Epithelial cell of proximal tubule (primary cell): ENCODE measurements at places on chromosomes 13 and 19.

DNA sequence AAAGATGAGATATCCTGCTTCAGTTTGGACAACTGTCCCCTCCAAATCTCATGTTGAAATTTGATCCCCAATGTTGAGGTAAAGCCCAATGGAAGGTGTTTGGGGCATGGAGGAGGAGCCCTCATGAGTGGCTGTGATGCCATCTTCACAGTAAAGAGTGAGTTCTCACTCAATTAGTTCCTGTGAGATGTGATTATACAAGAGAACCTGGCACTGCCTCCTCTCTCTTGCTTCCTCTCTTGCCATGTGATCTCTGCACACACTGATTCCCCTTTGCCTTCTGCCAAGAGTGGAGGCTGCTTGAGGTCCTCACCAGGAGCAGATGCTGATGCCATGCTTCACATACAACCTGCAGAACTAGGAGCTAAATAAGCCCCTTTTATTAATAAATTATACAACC lies 86.9 kb downstream of the HSPH1 start:
- no peak for DNase-seq

GRCh38 chr13:112636401-112636975 lies 48.5 kb upstream of the TUBGCP3 start:
- DNase-seq, result no peak

GRCh38 chr19:52331757-52332156 lies 4.3 kb upstream of the ZNF610 start:
- no peak for DNase-seq

GRCh38 chr19:8144273-8144995 lies 5.0 kb downstream of the FBN3 start:
- no peak for DNase-seq

DNA sequence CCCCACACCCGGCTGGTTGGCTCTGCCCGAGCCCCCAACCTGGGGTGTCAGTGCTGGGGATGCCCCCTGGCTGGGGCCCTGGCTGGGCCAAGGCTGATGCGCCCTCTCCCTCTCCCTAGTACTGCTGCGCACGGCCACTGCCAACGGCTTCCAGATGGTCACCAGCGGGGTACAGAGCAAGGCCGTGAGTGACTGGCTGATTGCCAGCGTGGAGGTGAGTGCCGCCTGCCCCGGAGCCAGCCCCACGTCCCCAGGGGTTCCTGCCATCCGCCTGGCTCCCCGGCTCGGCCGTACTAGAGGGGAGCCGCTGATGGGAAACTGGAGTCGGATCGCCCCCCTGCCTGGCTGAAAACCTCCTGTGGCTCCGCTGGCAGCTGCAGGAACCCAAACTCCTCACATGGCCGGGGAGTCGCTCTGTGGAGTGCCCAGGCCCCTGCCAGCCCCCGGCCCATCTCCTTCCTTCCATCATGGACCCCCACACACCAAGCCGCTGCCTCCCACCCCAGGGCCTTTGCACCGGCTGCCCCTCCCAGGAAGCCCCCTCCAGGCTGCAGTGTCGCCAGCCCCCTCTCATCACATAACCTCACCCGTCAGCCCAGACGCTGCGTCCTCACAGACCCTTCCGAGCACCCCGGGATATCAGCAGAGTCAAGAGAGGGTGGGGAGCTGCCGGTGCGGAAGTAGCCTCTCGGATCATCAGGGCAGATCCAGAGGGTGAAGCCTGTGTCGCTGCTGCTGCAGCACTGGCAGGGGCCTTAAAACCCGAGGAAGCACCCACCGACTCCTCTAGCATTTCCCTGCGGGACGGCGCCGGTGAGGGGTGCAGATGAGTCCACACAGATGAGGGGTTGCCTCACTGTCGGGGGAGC lies 10.6 kb downstream of the NCLN start:
- no peak for DNase-seq

- DNase-seq, result no peak
Observed at GRCh38 chr13:22915442-22916082, 265.2 kb upstream of the SGCG start.

GRCh38 chr19:19691683-19692082 lies 23.0 kb downstream of the ZNF101 start:
- DNase-seq, result no peak

DNA sequence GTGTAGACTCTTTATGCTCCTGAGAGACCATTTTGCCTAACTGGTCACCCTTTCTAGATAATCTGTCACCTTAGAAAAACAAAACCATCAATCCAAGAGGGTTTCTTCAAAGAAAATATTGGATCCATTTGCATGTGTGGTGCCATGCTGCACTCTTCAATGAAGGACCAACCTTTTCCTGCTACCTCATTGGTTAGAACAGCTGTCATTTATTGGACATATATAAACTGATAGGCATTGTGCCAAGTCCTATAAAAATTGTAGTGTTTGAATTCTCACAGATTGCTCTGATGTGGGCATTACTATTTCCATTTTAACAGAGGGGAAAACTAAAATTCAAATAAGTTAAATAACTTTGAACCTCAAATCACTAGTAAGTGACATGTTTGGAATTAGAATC lies 333.2 kb downstream of the MYO16 start:
- no peak for DNase-seq

- DNase-seq, result no peak
Observed at GRCh38 chr19:46745521-46746280, at the start of gene FKRP. FKRP (plus strand) TSS chr19:46746057; CDS start chr19:46755451, 9,394 bp downstream.

DNA sequence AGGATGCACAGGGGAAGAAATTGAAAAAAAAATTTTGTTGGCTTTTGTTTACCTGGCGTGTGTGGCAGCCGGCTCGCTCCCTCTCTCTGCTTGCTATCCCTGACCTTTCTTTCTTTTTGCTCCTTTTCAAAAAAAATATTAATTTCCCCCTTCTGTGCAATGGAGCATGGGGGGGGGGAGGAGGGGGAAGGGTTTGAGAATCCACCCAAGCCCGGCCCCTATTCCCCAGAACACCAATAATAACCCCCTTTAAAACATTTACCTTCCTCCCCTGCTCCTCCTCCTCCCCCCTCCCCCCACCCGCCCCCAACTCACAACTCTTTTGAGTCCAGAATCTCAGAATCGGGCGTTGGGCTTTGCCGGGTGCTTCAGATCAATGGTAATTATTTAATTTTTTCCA lies 28.4 kb downstream of the NFIX start:
- no peak for DNase-seq

DNA sequence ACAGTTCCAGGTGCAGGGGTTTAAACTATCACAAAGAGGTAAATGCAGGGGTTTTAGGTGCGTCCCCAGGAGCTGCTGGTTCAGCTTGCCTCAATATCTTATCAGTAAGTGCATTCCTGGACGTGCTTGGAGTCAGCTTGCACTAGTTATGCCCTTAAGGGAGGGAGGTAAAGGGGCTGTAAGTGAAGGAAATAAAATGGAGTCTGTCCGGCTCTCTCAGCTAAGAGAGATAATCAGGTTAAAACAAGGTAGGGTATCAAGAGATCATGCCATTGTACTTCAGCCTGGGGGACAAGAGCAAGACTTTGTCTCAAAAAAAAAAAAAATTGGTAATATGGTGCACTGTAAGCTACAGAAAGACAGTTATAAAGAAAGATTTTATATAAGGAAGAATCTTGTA lies 69.7 kb downstream of the ZNF100 start:
- no peak for DNase-seq

GRCh38 chr13:71860547-71861138 lies 6.4 kb downstream of the DACH1 start:
- DNase-seq, result no peak

- no peak for DNase-seq
Observed at GRCh38 chr19:737591-738093, 13.3 kb upstream of the MISP start.

DNA sequence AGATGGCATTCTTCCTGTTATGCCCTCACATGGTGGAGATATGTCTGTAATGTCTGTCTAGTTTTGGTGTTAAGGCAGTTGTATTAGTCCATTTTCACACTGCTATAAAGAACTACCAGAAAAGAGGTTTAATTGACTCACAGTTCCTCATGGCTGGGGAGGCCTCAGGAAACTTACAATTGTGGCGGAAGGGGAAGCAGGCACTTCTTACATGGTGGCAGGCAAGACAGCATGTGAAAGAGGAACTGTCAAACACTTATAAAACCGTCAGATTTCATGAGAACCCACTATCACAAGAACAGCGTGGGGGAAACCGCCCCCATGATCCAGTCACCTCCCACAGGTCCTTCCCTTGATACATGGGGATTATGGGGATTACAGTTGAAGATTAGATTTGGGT lies 3.2 kb downstream of the ZNF441 start:
- no peak for DNase-seq

DNA sequence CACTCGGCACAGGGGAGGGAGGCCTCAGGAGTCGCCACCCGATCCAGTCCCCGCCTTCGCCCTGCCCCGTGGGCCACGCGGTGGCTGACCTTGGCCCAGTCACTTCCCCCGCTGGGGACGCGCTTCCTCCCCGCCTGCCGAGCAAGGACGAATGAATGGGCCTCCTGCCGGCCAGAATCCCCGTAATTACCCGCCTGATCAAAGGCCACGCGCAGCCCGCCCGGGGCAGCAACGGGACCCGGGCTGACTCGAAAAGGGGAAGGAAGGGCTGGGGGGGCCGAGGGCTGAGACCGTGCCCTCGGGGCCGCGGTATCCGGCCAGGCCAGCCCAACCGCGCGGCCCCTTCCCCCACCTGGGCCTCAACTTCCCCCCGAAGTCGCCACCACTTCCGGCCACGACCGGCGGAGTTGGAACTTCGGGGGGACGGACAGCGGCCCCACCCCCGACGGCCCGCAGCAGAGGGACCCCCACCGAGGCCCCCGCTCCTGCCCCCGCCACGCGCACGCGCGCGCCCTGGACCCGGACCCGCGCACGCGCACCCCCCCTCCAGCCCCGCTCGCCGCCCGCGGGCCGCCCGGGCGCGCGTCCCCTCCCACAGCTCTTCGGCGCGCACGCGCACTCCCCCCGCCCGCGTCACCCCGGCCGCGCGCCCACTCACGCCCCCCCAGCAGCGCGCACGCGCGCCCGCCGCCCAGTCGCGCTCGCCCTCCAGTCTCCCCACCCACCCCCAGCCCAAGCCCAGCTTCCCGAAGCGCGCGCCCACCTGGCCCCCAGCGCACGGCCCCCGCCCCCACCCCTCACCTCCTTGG lies 520 bp downstream of the ZNF787 start:
- no peak for DNase-seq

GRCh38 chr13:98050041-98050466 lies 92.8 kb upstream of the FARP1 start:
- DNase-seq, result no peak

- DNase-seq, result no peak
Observed at GRCh38 chr19:791567-792305, 5.5 kb upstream of the PTBP1 start.

- no peak for DNase-seq
Observed at GRCh38 chr13:21348488-21349120, 110.5 kb downstream of the ZDHHC20 start.

GRCh38 chr13:52862358-52863206 lies 14.1 kb upstream of the PCDH8 start:
- no peak for DNase-seq

GRCh38 chr13:113013303-113013702 lies 44.3 kb downstream of the MCF2L start:
- no peak for DNase-seq

DNA sequence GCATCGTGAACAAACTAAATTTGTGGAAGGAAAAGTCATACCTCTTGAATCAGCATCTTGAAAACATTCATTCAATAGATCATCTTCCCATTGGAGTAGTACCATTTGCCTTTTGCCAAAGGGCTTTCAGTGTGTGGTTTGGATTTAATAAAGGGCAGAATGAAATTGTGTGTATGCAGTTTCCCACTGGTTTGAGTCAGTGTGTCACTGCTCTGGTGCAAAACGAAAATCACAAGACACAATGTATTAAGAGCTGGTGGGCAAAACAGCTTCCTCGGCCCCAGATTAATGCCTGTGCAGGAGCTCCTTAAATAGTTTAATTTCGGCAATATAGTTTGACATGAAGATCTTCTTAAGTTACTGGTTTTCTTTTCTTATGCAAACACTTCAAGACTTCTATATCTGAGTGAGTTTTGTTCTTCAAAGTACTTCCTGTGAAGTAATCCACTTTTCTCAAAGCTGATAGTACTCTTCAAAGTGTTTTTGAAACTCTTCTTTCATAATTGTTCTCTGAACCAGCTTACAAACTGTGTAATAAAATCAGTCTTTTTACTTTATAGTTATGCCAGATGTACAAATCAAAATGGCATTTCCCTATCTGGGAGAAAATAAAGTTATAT lies 32.1 kb downstream of the RASL11A start:
- DNase-seq, result no peak

- DNase-seq, result peak; percentile 54
Observed at GRCh38 chr19:18478545-18479311, 40.8 kb upstream of the ISYNA1 start.

GRCh38 chr19:19594381-19594780 lies 24.1 kb downstream of the PBX4 start:
- no peak for DNase-seq

GRCh38 chr13:112893570-112894422 lies 75.2 kb upstream of the MCF2L start:
- no peak for DNase-seq

GRCh38 chr19:32339423-32339822 lies 6.0 kb upstream of the ZNF507 start:
- no peak for DNase-seq

GRCh38 chr19:11397089-11397610 lies 13.0 kb upstream of the EPOR start:
- no peak for DNase-seq

DNA sequence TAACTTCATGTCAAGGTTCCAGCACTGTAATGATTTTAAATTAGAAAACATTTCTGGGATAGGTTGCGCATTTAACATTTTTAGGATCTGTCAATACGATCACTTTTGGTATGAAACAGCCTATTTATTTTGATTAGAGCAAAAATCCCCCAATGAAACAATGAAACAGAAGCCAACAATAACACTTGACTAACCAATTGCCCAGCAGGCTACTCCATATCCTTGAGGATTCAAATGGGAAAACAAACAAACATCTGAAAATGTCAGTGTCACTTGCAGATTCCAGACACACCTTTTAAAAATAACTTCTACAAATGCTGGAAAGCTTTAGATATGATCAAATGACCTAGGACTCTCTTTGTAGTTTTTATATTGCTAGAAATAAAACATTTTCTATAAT lies 1412.5 kb upstream of the PRR20A start:
- DNase-seq, result no peak

DNA sequence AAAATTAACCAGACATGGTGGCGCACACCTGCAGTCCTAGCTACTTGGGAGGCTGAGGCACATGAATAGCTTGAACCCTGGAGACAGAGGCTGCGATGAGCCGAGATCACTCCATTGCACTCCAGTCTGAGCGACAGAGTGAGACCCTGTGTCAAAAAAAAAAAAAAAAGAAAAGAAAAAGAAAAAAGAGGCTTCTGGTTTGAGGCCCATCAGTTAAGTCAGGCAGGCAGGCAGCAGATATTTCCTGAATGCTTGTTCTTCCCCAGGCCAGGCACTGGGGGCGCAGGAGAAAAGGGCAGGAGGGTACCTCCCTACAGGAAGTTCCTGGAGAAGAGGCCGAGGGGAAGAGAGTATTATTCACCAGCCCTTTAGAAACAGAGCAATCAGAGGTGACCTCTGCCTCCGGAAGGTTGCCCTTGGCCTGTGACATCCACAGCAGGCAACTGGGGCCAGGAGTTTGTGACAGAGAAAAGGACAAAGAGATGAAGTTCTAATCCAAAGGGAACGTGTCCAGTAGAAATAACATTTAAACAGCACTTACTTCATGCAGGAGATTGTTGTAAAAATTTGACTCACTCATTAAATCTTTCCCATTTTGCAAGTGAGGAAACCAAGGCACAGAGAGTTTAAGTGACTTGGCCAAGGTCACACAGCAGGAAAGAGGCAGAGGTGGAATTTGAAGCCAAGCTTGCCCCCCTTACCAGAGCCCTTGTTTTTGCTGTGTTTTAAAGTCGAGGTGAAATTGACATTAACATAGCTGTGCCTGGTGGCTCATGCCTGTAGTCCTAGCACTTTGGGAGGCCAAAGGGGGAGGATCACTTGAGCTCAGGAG lies 4.3 kb upstream of the RLN3 start:
- no peak for DNase-seq

- DNase-seq, result no peak
Observed at GRCh38 chr13:30697177-30697953, 38.0 kb upstream of the ALOX5AP start.
